Astrocyte of the hippocampus (primary cell): ENCODE measurements at places on chromosomes 6 and 20.

- no peak for DNase-seq
These were observed 7.3 kb downstream of the SNPH start for GRCh38 chr20:1273366-1273765.

GRCh38 chr20:4108495-4109306, 93.3 kb upstream of the RNF24 start:
- peak; percentile 88 for DNase-seq

GRCh38 chr20:23021541-23021940, 13.6 kb upstream of the SSTR4 start:
- DNase-seq = no peak

DNA sequence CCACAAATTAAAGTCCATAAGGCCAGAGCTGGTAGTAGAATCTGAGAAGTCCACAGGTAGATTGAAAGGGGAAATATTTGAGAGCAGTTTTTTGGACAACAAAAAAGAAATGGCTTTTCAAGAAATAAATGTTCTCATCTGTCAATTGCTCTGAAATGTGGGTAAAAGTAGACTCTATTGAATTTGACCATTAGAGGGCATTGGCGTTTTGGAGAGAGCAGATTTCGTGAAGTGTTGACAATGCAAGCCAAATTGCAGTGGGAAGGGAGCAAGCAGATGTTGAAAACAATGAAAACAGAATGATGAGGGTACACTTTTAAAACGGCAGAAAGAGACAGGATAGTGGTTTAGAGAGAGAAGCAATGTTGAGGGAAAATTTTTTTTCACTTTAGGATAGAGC, 149.1 kb upstream of the FAM83B start:
- no peak for DNase-seq

- peak; percentile 92 for DNase-seq
These were observed 309.3 kb downstream of the PRL start for GRCh38 chr6:21987501-21987957.

DNA sequence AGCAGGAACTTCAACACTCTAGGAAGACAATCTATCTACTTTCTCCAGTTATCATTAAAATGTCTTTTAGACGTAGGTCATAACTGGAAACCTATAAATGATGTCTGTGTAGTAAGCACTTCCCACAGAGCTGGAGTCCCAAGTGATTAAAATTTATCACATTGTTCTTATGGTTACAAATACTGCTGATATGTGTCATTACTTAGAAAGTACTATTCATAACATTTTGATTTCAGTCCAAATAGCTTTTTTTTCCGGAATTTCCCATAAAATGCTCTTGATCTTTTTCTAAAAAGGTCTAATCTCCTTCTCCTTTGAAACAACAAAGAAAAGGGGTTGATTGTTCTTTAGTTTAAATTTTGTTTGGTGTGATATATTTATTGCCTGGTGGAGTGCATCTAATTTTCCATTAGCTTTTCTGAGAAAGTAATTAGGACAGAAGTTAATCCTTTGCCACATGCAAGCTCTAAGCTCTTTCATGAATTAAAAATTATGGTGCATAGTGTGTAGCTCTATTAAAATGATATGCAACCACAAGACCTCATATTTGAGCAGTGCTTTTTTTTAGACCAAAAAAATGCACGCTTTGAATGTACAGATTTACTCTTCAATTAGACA, 132.7 kb upstream of the TCF21 start:
- no peak for DNase-seq
